Thoracic aorta (tissue), 2 donors: ENCODE measurements at places on chromosomes 1 and 21. TPM values are rescaled to one million over a fixed set of nuclear protein-coding genes. Genes with fewer than 3 reads are reported as not detected.

GRCh38 chr1:228918335-228918734 is 183.1 kb downstream of the RHOU start:
- no peak overlapping the region for H3K4me3 ChIP-seq
- H3K4me1 ChIP-seq = peaks cover 22% of the 10 kb centered on the region
- H3K27me3 ChIP-seq = no peaks in the 10 kb centered on the region
- no peak for DNase-seq
- no peaks in the 10 kb centered on the region for H3K36me3 ChIP-seq
- no peak overlapping the region for H3K27ac ChIP-seq

- peaks cover 61% of the 10 kb centered on the region for H3K4me1 ChIP-seq
- no peaks in the 10 kb centered on the region for H3K27me3 ChIP-seq
- H3K36me3 ChIP-seq = peaks cover 3% of the 10 kb centered on the region
- H3K4me3 ChIP-seq = peak overlapping the region; percentile 86
These were observed 1.1 kb downstream of the SYNC start for GRCh38 chr1:32701421-32701911.

The ZBTB40 gene
- 30.4 TPM for total RNA-seq

DNA sequence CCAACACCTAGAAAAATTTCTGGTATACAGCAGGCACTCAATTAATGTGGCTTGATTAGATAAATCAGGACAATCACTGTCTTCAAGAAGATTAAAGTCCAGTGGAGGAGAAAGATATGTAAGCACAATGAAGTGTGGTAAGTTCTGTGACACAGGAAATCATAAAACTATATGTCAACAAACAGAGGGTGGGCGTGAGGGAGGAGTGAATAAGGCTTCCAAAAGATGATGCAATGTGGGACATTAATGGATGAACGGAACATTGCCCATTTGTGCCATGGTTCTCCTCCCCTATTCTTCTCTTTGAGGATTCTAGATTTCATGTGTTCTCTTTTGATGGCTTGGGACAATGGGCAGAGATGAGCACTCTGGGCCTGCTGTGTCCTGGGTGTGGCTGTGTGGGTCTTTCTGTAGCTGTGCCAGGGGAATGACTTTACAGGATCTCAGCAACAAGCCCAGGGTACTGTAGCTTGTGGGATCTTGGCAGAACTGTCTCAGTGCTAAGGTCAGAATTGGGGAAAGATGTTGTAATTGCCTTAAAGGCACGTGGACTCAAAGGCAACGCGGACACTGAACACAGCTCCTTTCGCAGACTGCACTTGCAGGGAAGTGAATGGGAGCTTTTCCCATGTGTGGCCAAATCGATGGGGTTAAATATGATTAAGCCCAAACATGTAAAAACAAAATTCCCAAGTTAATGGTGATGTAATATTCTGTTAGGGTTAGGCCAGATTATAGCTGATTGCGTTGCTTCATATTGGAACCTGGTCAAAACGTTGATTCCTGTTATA is 366.9 kb downstream of the TGFB2 start:
- no peak overlapping the region for H3K4me3 ChIP-seq
- no peak for DNase-seq
- H3K27ac ChIP-seq = no peak overlapping the region
- no peaks in the 10 kb centered on the region for H3K4me1 ChIP-seq
- H3K36me3 ChIP-seq = no peaks in the 10 kb centered on the region
- no peaks in the 10 kb centered on the region for H3K27me3 ChIP-seq

DNA sequence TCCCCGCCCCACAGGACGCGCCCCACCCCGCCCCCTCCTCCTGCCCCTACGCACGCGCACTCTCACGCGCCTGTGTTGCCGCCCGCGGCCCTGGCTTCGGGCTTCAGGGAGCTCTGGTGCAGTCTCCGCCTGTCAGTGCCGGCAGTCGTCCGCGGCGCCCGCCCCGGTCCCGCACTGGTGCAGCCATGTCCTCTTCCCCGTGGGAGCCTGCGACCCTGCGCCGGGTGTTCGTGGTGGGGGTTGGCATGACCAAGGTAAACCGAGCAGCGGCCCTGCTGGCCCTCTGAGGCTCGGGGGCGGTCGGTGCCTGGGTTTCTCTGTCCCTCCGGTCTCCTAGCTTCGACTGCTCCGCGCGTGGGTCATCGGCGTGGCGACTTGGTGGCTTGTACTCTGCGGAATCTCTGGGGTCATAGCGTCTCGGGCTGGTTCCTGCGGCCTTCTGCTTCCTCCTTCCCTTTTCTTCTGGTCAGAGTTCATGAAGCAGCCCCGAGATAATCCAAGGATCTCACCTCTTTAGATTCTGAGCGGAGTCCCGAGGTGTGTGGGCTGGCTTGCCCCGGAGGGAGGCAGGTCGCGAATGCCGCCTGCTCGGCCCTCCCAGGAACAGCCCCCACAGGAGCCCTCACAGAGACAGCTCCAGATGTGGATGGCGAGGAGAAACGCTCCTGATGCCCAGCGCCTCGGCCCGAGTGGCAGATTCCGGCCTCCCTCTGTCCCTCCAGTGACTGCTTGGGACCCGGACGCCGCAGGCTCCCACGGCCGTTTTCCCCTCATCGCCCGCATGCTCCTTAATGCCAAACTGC is at the start of gene SCP2:
Gene SCP2 (plus strand): TSS at position 65 of the 803 bp plus-strand sequence. CDS start 121 bp downstream, at position 186.
- H3K27me3 ChIP-seq = no peaks in the 10 kb centered on the region
- H3K4me1 ChIP-seq = peaks cover 18% of the 10 kb centered on the region
- H3K4me3 ChIP-seq = peak within 1 kb of the TSS; percentile 91
- H3K36me3 ChIP-seq = no peaks in the 10 kb centered on the region

- H3K4me1 ChIP-seq = peaks cover 14% of the 10 kb centered on the region
- H3K27ac ChIP-seq = no peak overlapping the region
- peak overlapping the region; percentile 88 for H3K4me3 ChIP-seq
- H3K27me3 ChIP-seq = no peaks in the 10 kb centered on the region
These were observed 391 bp upstream of the CENPS start for GRCh38 chr1:10429868-10430215.

DNA sequence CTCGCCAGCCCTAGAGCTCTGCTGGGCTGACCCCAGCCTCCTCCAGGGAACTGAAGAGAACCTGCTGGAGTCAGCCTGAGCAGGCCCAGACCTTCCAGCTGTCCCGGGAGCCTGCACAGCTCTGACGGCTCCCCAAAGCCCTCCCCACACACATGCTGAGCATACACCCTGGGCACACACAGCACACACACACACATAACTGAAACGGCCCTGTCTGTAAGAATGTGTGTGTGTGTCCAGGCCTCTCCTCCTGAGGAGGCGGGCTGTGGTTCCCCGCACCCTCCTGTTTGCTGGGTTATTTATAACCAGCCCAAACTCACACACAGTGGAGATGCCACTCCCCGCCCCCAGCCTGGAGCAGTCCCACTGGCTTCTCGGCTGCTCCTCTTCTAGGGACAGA is 20.2 kb downstream of the SDC3 start:
- peak overlapping the region; percentile 34 for H3K4me3 ChIP-seq
- H3K4me1 ChIP-seq = peaks cover 78% of the 10 kb centered on the region
- DNase-seq = peak; percentile 63
- H3K27ac ChIP-seq = peak overlapping the region; percentile 91

DNA sequence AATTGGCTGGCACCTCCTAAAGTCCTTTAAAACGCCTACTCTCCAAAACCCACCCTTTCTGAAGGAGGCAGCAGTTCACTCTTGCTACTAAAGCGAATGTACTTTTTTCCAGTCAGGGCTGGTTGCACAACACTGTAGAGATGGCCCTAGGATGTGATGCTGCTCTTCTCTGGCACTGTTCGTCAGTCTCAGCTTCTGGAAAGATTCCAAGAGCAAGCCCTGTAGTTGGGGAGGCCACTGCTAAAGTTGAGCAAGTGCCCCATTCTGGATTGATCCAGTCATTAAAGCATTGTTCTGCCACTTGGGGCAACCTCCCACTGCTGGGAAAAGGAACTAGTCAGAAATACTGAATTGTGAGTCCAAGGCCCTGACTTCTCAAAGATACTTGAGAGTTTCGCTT is 28.5 kb upstream of the KCNQ4 start:
- H3K27ac ChIP-seq = no peak overlapping the region
- H3K36me3 ChIP-seq = peaks cover 25% of the 10 kb centered on the region
- H3K4me3 ChIP-seq = no peak overlapping the region

The OR2AK2 gene
- not detected for total RNA-seq

The CRABP2 gene
- 1.3 TPM for total RNA-seq

DNA sequence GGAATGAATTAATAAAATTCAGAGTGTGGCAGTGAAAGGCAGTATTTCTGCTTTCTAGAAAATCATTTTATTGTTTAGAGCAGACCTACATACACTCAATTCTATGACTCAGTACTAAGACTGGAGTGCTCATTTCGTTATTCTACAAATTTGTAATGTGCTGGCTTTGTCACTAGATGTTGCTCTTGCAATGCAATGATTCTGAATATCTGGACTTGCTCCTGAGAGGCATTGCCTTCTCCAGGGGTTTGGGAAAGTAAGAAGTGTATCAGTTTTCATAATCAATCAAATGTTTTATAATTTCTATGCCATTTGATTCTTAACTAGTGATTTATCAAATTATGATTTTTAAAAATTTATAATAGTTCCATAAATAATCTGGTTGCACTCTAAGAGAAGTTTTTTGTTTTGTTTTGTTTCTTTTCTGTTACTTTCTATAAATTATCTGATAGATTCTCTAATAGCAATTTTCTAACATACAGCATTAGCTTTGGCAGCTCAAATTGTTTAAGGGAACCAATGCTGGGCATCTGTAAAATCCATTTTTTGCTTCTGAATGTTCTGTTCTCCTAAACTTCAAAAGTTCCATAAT is 280.5 kb upstream of the SGIP1 start:
- no peak for DNase-seq
- H3K27ac ChIP-seq = no peak overlapping the region
- peaks cover 2% of the 10 kb centered on the region for H3K4me1 ChIP-seq
- no peaks in the 10 kb centered on the region for H3K36me3 ChIP-seq

- no peaks in the 10 kb centered on the region for H3K27me3 ChIP-seq
- H3K36me3 ChIP-seq = peaks cover 3% of the 10 kb centered on the region
- no peaks in the 10 kb centered on the region for H3K4me1 ChIP-seq
- no peak overlapping the region for H3K4me3 ChIP-seq
- H3K27ac ChIP-seq = no peak overlapping the region
- DNase-seq = no peak
These were observed 15.3 kb downstream of the AGPAT3 start for GRCh38 chr21:43880111-43880985.

DNA sequence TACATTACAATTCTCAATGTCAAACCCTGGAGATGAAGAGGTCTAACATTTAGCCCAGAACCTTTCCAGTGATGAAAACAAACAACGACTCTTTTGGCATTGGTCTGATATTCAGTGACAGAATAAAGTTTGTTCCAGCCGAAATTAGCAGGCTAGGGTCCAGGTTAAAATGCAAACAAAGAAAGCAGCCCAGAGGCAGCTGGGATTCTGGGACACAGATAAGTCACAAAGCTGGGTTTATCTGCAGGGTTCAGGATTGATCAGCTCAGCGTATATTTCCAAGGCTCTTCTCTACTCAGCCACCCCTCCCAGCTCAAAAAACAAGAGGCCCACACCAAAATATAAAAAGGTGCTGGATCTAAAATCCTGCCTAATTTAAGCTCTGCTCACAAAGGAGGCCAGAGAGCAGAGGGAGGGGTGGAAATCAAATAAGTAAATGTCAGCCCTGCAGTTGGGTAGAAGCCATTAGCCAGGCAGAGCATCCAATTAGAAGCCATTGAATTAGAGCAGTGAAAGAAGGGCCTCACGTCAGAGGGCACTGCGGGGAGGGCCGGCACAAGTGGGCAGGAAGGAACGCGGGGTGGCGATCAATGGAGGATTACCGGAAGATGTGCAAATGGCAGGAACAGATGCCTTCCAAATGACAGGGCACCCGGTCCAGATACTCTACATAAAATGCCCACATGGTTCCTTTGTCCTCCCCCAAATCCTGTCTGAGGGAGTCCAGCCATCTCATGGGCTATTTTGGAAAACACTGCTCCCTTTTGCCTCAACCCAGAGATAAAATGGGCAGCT is 3.2 kb upstream of the KLHDC8A start:
- H3K27ac ChIP-seq = no peak overlapping the region
- no peaks in the 10 kb centered on the region for H3K27me3 ChIP-seq
- peaks cover 2% of the 10 kb centered on the region for H3K4me1 ChIP-seq
- H3K4me3 ChIP-seq = no peak overlapping the region

The EXTL2 gene
- 9.6 TPM for total RNA-seq

DNA sequence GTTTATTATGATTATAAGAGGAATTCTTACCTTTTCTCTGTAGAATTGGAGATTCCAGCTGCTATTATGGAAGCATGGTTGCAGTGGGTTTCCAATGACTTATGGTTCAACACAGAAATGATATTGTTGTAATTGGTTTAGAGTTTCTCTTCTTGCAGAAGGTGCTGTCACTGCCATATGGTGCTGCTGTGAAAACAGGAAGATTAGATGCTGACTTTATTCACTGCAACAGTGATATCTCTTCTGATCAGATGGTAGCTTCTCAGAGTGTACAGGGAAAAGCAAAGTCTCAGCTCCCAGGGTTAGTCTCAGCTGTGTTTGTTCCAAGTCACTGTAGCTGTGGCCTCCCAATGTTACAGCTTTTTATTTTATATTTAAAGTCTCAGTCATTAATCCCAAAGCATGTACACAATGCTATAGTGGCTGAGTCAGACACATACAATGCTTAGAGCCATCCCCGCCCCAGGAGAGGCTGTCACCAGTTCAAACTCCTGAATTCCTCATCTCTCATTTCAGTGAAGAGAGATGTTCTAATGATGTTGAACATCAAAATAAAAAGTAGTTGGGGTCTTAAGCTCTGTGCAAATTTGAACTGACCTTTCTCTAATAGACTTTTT is 42.7 kb upstream of the RGS2 start:
- H3K36me3 ChIP-seq = no peaks in the 10 kb centered on the region
- no peak for DNase-seq
- no peak overlapping the region for H3K4me3 ChIP-seq
- H3K27ac ChIP-seq = no peak overlapping the region
- no peaks in the 10 kb centered on the region for H3K27me3 ChIP-seq
- no peaks in the 10 kb centered on the region for H3K4me1 ChIP-seq

GRCh38 chr1:79469139-79469538 is 462.6 kb upstream of the ADGRL4 start:
- no peaks in the 10 kb centered on the region for H3K4me1 ChIP-seq
- no peaks in the 10 kb centered on the region for H3K36me3 ChIP-seq
- H3K27ac ChIP-seq = no peak overlapping the region
- DNase-seq = no peak

- no peaks in the 10 kb centered on the region for H3K4me1 ChIP-seq
- no peak for DNase-seq
- no peak overlapping the region for H3K4me3 ChIP-seq
- no peaks in the 10 kb centered on the region for H3K36me3 ChIP-seq
- H3K27ac ChIP-seq = no peak overlapping the region
These were observed 20.6 kb downstream of the CTSK start for GRCh38 chr1:150787455-150787854.

The CGN gene
- not detected for total RNA-seq

The BGLAP gene
- total RNA-seq = not detected
